T-helper 2 cell (primary cell): ENCODE measurements at places on chromosomes 11 and 22.

DNA sequence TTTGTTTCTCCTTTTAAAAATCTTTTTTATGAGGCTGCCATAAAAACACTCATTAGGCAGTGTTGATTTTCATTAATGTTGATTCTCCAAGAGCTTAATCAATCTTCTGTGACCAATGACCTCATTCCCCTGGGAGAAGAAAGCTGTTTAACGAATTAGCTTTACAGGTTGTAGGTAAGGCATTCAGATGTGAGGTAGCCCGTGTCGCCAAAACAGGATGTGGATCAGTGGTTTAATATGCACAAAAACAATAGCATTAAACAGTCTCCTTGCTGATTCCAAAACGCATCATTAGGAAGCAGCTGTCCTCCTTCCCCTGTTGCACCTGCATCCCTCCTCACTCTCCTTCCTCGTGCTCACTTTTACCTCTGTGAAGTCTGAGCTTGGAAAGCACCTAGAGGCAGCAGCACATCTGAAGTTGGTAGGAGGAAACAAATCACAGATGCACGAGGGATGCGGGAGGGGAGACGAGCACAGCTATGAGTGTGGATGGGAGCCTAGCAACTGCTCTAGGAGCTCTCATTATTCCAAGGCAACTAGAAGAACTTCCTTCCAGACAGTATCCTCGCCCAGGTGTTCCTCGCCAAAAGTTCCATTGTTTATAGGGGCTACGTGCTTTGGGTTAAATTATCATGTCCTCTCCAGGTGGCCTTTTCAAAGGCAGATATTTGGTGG is 179.4 kb upstream of the SNX19 start:
- DNase-seq = no peak

DNA sequence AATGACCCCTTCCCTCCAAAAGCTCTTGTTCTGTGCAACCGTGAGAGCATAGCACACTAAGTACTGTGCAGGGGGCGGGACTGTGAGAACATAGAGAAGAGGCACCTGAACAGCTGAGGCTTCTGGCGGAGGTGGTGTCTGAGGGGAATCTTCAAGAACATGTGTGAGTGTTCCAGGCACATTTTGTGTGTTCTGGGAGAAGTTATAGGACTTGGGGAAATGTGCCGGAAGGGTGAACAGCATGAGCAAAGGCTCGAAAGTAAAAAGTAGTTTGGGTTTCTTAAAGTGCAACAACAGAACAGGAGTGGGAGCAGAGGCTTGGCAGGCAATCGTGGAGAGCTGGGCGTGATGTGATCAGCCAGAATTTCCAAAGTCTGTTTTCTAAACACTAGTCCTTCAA is 12.4 kb upstream of the SYN3 start:
- no peak for DNase-seq

DNA sequence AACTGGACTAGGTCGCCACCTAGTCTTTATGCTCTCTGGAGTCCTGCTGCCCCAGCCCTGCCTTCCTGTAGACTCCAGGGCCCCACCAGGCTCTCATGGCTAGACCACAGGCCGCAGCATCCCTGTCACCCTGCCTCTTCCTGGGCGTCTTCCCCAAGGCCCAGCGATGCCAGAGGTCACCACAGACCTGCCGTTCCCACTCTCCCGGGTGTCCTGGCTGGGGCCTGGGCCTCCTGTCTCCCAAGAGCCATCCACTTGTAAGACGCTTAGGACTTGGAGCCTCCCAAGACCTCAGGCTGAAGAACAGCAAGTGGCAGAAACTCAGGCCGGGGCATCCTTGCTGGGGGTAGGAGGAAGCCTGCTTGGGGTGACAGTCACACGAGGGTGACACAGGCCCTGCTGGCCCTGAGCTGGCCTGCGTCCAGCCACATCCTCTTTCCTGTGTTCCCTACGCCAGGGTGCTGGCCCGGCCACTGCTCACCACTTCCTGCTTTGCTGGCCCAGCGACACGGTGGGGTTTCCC is 2.0 kb upstream of the TCIRG1 start:
- DNase-seq = no peak

DNA sequence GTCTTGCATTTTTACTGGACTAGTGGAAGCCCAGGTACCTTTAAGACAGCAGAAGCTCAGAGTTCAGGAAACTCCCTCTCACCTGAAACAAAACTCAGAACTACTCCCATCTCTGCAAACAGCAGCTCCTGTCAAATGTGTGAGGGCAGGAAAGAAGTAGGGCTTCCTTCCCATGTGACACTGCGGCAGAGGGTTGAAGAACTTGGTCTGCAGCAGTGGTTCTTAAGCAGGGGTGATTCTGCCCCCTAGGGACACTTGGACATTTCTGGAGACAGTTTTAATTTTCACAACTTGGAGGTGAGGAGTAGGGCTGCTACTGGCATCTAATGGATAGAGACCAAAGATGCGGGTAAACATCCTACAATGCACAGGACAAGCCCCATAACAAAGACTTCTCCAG is 63.4 kb downstream of the RCN1 start:
- no peak for DNase-seq

GRCh38 chr22:43887391-43887790 is 4.4 kb downstream of the PNPLA5 start:
- DNase-seq = no peak

- no peak for DNase-seq
Observed at GRCh38 chr22:40631925-40632324, 4.6 kb downstream of the MRTFA start.

DNA sequence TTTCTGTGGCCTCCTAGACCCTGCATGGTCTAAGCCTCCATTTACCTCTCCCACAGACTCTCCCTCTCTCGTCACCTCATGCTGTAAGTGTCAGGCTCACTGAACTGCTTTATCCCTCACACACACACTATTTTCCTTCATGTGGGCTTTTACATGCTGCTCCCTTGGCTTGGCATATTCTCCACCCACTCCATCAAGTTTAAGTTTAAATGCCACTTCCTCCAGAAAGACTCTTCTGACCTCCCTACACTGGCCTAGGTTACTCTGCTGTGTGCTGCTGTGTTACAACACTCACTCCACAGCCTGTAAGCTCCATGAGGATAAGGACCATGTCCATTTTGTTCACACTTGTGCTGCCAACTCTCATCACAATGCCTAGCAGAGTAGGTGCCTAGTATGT is 2.5 kb downstream of the DCHS1 start:
- no peak for DNase-seq

DNA sequence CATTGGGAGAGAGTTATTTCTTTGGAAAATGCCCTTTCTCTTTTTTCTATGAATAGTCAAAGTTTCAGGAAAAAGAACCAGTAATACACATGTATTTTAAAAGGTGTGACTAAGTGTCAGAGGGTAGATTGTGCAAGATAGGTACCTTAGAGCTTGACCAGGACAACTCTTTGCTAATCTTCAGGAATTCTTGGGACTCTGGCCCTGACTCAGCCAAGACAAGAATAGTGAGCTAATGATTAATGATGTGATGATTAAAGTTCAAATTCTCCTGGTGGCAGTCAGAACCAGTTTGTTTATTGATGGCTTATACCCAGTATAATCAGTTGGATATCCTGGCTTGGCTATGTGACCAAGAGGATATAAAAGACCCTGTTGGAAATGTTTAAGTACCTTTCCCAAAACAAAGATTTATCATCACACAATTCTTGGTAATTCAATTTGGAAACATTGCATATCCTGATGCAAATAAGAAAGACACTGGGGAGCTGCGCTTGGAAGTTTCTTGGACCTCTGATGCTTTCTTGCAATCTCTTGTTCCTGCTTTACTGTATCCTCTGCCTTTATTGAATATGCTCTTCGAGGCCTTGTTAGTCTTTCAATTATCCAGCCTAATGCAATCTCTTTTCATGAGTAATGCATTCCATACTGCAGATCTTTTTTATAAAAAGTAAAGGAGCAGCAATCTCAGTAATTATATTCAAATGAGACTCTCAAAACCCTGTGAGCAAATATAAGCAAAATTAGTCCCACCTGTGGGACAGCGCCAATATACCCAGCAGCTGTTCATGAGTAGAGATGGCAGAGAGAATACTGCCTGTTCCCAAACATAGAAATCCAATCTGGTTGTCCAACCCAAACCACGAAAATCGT is 48.0 kb upstream of the CEP126 start:
- DNase-seq = no peak

DNA sequence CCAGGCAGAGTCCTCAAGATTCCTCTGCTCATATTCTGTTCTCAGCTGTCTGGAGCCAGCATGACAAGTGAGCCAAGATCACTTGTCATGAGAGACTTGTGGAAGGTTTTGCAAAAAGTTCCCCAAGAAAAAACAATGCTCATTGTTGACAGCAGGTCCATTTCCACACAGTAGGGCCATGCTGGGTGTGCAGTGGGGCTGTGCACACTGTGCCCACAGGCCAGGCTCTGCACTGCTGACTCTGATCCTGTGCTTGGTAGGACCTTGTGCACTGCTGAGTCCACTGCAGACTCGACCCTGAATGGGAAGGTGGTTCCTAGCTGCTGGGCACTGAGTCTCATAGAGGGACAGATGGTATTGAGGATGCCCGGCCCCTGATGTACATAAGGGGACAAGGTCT is 33.9 kb upstream of the IGLL5 start:
- no peak for DNase-seq

- DNase-seq = no peak
Observed at GRCh38 chr11:43984039-43984438, 41.6 kb downstream of the C11orf96 start.

DNA sequence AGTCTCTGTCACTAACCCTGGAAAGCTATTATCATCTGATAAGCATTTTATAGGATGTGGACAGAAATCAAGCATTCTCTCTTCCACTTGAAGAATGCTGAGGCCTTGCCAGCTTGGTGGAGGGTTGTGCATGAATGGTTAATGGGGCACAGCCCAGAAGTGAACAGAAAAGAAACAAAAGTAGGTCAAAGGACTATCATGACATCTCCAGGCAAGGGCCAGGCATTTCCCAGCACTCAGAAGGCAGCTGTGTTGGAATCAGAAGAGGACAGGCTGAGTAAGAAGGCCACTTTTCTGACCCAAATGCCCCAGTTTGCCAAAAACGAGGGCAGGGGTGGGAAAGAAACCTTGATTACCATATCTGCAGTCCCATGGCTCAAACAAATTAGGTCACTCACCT is 12.4 kb downstream of the TENM4 start:
- no peak for DNase-seq

DNA sequence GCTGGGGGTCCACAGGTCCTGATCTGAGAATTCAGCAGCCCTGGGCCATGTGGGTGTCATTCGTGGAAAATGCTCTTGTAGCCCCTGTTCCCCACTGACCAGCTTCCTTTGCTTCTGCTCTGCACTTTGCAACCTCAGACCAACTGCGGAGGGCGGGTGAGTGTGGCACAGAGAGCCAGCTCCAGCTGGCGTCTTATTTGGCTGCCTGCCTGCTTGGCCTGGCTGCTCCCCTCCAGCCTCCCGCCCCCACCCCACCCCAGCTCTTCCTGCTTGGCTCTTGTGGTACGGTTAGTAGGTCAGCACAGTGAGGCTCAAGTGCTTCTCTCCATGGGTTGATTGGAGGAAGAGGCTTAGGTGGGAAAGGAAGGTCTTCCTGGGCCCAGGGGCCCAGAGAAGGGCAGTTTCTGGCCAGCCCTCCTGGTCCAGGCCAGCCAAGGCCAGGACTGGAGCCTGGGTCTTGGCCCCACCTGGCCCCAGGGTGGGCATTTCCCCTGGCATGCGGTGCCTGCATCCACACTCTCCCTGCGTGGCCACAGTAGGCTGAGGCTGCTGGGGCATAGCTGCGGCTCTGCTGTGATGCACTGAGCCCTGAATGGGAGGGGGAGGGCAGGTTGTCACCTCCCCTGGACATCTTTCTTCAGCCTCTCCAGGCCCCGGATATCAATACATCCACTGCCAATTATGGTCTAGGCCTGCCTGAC is 26.5 kb downstream of the MYO7A start:
- no peak for DNase-seq

GRCh38 chr11:12860827-12861226 is 148.3 kb upstream of the RASSF10 start:
- no peak for DNase-seq

DNA sequence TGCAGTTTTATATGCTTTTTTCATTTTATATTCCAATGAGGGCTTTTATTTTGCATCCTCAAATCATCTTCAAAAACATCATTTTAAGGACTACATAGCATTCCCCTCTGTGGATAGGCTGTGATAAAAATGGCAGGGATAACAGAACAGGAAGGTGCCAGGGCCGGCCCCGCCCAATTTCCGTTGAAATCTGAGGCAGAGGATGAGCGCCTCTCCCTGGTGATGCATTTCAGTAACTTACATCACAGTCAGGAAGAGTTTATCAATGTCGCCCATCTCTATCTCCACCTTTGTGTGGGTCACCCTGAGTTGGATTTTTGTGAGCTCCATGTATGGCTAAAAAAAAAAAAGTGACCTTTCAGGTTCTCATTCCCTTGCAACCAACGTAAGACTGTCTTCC is 201.6 kb downstream of the DSCAML1 start:
- no peak for DNase-seq

DNA sequence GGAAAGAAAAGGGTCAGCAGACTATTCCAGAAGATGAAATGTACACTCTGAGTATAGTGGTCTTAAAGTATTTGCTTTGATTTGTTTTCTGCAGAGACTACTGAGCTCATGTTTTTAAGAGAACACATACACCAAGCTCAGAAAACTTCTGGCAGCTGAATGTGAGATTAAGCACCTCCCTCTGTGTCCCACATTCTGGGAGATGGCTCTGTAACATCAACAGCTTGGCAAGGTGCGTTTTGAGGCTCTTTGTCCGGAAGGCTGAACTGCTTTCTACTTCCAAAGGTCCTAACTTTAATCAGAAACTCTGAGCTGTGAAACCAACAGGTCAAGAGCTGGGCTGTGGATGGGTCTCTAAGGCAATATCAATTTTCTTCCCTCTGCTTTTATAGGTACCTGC is 36.4 kb upstream of the GLYAT start:
- DNase-seq = no peak

DNA sequence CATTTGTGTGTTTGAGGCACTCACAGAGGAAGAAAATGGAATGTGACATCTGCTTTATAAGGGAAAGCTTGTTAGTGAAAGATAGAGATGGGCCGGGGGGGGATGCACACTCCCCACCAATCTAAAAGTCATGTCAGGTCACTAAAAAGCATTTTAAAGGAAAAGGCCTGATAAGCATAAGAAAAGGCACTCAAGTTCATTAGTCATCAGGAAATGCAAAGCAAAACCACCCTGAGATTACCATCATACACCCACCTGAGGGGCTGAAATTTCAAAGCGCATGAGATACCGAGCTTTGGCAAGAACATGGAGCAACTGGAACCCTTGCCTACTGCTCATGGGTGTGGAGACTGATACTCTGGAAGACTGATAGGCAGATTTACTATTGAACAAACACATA is 77.9 kb upstream of the ANO1 start:
- no peak for DNase-seq

DNA sequence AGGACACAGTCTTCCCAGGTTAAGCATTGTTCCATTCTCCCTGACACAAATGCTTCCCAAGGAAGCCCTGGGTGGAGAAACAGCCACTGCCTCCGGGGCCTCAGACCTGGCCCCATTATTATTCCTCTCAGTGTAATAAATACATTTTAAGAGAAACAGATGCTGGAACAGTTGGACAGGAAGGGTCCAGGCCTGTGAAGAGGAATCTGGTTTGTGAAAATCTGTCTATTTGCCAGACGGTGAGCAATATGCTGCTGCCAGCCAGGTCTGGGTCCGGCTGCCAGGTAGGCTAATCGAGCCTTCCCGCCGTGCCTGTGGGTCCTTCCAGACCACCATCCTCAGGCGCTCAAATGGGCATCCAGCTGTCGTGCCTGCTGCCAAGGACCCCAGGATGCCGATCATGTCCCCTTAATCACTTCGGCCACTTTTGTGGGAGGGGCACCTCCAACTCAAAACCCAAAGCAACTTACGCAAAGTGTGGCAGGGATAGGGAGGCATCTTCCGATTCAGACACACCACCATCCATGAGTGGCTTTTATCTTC is 528.4 kb downstream of the MIAT start:
- no peak for DNase-seq
